NCI-H1092 treated with DMSO at 0.1 percent for 48 hours (cell line): ENCODE measurements at places on chromosomes 7 and 10.

DNA sequence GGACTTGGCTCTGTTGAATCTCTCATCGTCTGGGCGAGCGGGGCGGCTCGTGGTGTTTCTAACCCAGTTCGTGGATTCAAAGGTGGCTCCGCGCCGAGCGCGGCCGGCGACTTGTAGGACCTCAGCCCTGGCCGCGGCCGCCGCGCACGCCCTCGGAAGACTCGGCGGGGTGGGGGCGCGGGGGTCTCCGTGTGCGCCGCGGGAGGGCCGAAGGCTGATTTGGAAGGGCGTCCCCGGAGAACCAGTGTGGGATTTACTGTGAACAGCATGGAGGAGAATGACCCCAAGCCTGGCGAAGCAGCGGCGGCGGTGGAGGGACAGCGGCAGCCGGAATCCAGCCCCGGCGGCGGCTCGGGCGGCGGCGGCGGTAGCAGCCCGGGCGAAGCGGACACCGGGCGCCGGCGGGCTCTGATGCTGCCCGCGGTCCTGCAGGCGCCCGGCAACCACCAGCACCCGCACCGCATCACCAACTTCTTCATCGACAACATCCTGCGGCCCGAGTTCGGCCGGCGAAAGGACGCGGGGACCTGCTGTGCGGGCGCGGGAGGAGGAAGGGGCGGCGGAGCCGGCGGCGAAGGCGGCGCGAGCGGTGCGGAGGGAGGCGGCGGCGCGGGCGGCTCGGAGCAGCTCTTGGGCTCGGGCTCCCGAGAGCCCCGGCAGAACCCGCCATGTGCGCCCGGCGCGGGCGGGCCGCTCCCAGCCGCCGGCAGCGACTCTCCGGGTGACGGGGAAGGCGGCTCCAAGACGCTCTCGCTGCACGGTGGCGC is at the start of gene EN2:
Gene EN2, plus strand, starts transcription at position 19 of the 767 bp plus-strand sequence. Its CDS starts 249 bp downstream, at position 268.
- peak; percentile 44 for DNase-seq

DNA sequence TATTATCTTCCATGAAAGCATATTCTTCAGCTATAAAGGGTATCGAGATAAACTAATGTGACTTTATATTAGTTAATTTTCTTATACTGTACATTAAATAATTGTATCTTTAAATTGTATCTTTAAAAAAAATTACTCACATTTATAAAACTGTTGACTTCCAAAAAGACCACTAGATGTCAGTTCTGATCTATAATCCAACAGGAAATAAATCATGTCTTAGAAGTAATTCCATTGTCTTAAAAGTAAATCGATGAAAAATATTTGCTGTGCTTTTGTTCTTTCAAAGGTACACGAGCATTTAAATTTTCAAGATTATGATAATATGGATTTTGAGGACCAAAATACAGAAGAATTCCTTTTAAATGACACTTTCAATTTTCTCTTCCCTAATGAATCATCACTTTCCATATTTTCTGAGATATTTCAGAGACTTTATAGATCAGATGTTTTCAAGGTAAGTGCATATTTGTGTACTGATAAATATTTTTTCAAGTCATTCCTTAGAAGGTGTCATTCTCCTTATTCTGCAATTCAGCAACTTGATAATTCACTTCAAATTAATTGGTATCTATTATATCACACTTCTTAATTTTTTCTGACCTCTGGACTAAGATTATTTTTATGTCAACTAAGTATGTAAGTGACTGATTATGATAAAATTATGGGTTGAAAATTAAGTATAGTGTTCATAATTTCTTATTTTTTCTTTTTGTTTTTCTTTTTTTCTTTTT is 138.5 kb downstream of the CPED1 start:
- peak; percentile 25 for DNase-seq

DNA sequence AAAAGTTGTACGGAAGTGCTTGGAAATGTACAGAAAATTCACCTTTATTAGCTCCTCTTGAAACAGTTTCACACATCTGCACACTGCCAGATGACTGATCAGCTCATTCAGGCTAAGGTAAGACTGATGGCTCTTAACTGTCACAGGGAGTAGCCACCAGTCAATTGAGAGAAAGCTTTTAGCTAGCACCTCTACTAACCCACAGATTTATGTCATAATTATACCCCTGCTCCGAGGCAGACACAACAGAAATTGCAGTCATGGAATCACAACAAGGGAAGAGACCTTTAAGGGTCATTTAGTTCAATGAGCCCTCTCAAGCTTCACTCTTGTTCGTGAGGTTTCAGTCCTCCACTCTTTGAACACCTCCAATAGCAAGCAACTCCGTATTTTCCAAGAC is 235.4 kb downstream of the TRIL start:
- peak; percentile 23 for DNase-seq

GRCh38 chr10:78910476-78910875 is 158.3 kb upstream of the ZMIZ1 start:
- DNase-seq: no peak

DNA sequence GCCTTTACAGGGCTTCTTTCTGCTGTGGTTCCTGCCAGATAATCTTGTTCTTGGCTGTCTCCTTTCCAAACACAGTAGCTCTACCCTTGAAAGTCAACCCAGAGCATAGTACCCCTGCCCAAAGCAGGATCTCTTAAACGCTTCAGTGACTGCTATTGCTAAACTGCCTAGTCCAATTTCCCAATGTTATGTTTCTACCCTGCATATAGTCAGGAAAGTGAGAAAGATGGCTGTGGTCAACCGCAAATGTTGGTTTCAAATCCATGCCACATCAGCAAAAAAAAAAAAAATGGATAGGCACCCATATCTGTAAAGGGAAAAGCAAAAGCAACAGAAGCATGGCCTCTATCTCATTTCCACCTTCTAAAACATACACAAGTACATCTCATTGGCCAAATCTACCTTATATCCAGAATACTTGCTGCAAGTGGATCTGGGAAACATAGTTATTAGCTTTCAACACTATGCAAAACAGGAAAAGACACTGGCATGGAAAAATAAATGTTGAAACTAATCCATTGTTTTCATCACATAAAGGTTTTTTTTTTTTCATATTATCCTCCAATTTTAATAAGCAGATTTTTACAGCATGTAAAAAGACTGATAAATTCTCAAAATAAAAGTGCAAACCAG is 59.8 kb downstream of the DNAJC1 start:
- no peak for DNase-seq

DNA sequence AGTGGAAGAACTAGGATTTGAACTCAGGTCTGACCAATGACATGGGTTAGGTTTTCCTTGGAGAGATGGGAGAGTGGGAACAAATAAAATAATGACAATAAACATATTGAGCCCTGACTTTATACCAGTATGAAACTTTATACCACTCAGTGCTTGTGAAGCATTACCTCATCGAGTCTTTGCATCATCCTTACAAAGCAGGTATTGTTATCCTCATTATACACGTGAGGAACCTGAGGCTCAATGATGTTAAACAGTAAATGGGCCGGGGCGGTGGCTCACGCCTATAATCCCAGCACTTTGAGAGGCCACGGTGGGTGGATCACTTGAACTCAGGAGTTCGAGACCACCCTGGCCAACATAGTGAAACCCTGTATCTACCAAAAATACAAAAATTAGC is 47.7 kb downstream of the HHEX start:
- no peak for DNase-seq

- DNase-seq: peak; percentile 28
Measured at GRCh38 chr7:103752995-103753394, 236.5 kb downstream of the RELN start.

DNA sequence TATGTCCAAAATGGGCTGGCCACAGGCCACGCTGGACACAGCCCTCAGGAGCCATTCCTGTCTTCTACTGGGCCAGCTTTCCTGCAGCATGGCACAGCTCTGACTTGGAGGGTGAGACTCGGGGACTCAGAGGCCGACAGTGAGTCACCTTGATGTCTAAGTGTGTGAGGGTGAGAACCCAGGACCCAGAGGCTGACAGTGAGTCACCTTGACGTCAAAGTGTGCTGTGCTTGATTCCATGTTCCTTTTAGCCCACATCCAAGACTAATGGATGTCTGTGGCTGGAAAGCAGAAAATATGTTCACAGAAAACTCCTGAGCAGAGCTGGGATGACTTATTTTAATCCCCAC is 6.0 kb upstream of the FAM170B start:
- DNase-seq: no peak

DNA sequence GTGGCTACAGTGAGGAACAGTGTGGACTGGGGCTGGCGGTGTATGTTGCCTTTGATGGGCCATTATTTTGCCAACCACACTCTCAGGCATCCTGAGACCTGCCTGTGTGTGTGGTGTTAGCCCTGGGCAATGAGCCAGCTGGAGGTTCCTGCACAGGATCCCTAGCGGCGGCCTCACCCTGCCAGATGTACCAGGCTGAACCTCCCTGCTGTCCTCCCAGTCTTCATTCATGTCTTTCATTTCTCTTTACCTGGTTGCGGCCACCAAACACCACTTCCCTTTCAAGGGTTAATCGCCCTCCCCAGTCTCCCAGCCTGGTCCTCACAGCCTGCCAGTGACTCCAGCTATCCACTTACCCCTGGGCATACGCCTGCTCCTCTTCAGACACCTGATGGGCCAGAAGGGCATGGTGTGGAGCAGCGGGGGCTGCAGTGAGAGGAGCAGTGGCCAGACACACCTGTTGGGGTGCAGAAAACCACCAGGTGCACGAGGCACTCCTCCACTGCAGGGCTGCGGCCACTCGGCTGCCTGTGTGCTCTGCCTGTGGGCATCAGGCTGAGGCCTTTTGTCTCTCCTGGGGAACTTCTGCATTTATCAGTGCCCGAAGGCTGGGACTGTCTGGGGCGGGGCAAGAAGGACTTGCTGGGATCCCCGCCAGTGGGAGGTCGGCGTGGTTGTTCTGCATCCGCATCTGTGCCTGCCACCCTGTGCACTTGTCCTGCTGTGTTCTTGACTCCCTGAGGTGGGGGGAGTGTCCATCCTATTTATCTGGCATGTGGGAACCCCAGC is 111.6 kb downstream of the ARHGAP22 start:
- no peak for DNase-seq

GRCh38 chr10:17113346-17113745 is 16.3 kb downstream of the CUBN start:
- DNase-seq: no peak

GRCh38 chr7:84190016-84190705 is 4.4 kb downstream of the SEMA3A start:
- DNase-seq: no peak

DNA sequence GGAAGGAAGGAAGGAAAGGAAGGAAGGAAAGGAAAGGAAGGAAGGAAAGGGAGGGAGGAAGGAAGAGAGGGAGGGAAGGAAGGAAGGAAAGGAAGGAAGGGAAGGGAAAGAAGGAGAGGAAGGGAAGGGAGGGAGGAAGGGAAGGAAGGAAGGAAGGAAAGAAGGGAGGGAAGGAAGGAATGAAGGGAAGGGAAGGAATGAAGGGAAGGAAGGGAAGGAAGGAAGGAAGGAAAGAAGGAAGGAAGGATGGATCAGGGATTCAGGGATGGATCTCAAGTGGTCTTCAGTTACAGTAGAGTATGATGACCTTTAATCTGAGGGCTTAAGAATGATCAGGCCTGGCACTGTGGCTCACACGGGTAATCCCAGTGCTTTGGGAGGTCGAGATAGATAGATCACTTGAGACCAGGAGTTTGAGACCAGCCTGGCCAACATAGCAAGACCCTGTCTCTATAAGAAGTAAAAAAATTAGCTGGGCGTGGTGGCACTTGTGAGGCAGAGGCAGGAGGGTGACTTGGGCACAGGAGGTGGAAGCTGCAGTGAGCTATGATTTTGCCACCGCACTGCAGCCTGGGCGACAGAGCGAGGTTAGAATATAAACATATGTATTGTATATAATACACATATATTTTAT is 760 bp upstream of the FOXK1 start:
- no peak for DNase-seq

DNA sequence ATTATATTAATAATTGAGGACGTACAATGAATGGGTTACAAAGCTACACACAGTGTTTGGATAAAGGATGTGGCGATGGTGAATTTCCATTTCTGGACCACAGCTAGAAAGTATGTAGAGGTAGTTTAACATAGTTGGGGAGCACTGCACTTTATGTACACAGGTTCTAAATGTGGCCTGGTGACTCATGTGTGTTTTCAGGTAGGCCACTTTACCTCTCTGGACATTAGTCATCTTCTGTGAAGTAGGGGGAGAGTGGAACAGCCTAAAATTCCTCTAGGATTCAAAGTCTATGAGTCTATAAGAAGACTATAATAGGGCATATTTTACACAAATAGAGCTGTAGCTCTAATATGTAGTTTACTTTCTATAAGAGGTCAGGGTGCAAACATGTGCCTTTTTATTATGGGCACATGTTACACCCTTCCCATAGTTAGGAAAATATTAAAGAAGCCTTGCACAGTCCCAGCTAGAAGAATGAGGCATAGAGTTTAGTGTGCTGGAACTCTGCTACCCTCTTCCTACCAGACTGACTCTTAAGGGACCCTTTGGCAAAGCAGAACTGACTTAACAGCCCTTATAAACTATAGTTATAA is 594.9 kb downstream of the LRMDA start:
- DNase-seq: no peak

- peak; percentile 36 for DNase-seq
Measured at GRCh38 chr7:24722386-24723177, 34.7 kb downstream of the GSDME start.

GRCh38 chr10:63515002-63515763 is 6.0 kb upstream of the REEP3 start:
- DNase-seq: no peak

DNA sequence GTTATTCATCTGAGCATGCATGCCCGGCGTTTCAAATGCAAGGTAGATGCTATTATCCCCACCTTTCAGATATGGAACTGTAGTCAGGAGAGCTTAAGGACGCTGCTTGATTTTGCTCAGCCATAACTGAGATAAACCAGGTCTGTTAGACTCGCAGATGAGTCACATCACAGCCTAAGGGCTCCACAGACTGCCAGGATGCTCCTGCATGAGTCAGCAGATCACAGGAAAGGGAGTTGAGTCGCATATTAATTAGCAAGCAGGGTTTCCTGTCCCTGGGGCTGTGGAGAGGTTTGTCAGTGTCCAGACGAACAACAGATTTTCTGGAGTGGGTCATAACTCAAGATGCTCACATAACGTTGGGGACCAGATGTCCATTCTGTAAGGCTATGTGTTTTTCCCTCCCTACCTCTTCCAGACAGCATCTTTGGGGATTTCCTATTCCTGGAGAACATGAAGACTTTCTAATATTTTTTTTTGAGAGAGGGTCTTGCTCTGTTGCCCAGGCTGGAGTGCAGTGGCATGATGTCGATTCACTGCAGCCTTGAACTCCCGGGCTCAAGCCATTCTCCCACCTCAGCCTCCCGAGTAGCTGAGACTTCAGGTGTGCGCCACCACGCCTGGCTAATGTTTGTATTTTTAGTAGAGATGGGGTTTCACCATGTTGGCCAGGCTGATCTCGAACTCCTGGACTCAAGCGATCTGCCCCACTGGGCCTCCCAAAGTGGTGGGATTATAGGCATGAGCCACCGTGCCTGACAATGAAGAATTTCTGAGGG is 36.7 kb downstream of the PFKFB3 start:
- no peak for DNase-seq
